Left renal cortex interstitium (tissue), 4 donors: ENCODE measurements at places on chromosomes 12 and 14. TPM values are rescaled to one million over a fixed set of nuclear protein-coding genes. Genes with fewer than 3 reads are reported as not detected.

Gene ACSS3
- polyA plus RNA-seq: 19.1 TPM

Gene LMO3
- 3.0 TPM for polyA plus RNA-seq

Gene TDG
- polyA plus RNA-seq: 51.7 TPM

Gene SMOC1
- 2.3 TPM for polyA plus RNA-seq

Gene NTN4
- polyA plus RNA-seq: 94.0 TPM

Gene DPPA3
- not detected for polyA plus RNA-seq

DNA sequence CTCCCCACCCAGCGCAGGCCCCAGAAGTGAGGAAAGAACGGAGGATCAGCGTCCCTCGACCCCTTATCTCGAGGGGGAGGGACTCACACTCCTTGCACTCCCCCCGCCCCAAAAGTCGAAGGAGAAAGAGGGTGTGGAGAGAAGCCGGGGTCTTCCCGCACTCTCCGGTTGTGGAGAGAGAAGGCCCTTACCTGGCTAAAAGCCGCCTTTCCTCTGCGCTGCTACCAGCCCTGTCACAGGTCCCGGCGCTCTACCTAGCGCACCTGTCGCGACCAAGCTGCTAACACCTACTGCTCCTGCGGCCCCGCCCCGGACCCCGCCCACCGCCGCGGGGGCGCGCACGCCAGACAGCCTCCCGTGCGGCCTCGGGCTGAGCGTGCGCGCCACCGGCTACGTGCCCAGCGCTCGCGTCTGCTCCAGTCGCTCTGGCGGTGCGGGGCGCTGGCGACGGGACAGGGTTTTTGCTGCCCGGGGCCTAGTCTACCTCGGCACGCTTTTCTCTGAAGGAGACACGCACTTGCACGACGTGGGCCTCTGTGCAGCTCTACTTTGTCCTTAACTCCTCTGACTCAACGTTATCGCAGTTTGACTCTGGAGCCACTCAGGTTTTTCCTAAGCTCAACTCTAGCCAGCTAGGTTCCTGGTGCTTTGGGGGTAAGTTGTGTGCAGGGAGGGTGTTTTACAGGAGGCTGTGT is at the start of gene LIMA1:
TSS of gene LIMA1 (minus strand) at position 292 of the 695 bp plus-strand sequence. CDS start 34,769 bp downstream, outside the sequence.
- DNase-seq: peak; percentile 77

GRCh38 chr12:94062796-94063635 is 85.4 kb upstream of the PLXNC1 start:
- DNase-seq: no peak

GRCh38 chr14:102580550-102581110 is 11.8 kb upstream of the RCOR1 start:
- DNase-seq: no peak

DNA sequence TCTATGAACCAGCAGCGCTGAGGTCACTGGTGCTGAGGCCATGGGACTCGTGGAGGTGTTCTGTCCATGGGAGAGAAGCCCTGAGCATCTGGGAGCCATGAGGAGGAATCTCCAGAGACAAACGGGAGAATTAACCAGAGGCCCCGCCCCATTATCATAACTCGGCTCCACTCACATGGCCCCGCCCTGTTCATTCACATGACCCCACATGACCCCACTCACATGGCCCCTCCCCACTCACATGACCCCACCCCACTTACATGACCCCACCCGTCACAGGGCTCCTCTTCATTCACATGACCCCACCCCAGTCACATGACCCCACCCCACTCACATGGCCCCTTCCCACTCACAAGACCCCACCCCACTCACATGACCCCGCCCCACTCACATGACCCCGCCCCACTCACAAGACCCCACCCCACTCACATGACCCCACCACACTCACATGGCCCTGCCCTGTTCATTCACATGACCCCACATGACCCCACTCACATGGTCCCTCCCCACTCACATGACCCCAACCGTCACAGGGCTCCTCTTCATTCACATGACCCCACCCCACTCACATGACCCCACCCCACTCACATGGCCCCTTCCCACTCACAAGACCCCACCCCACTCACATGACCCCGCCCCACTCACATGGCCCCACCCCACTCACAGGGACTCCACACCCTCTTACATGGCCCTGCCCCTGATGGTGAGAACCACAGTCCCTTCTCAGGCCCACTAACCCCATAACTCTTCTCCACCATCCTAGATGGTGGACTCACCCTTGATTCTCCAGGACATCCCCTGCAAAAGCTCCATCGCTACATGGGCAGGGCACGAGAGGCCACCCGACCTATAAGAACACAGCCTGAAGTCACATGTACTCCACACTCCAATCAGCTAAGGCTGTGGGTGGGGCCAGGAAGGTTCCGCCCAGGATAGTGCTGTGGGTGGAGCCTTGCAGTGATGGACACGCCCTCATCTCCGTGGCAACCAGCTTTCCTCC is 151.1 kb upstream of the SFSWAP start:
- DNase-seq: no peak

DNA sequence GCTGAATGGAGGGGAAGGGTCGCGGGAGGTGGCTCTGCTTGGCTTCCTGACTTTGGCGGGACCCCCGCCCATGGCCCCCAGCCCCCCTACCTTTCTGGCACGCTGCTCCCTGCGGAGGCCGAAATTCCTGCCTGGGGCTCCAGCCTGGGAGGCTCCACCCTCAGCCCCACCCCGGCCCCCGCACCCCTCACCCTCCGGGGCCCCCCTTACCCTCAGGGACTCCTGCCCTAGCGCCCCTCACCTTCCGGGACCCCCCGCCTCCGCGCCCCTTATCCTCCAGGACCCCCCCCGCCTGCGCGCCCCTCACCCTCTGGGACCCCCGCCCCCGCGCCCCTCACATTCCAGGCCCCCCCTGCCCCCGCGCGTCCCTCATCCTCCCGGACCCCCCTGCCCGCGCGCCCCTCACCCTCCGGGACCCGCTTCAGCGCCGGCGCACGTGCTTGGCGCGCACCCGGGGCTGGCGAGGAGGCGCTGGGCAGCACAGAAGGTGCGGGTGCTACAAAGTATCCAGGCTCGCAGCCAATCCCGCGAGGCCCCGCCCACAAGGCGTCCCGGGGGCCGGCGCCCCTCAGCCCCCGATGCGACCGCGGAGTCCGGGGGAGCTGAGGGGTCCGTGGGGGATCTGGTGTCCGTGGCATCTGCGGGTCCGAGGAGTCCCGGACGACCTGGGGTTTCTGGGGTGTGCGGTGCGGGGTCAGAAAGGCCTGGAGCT is at the start of gene ANHX:
TSS of gene ANHX (minus strand) at position 477 of the 712 bp plus-strand sequence. CDS start 1,521 bp downstream, outside the sequence.
- no peak for DNase-seq

- no peak for DNase-seq
Measured at GRCh38 chr12:30417697-30418231, 277.9 kb downstream of the IPO8 start.

GRCh38 chr12:14951851-14952250 is 9.6 kb downstream of the ARHGDIB start:
- no peak for DNase-seq

- peak; percentile 13 for DNase-seq
Measured at GRCh38 chr12:107092669-107093416, 506 bp downstream of the CRY1 start.

DNA sequence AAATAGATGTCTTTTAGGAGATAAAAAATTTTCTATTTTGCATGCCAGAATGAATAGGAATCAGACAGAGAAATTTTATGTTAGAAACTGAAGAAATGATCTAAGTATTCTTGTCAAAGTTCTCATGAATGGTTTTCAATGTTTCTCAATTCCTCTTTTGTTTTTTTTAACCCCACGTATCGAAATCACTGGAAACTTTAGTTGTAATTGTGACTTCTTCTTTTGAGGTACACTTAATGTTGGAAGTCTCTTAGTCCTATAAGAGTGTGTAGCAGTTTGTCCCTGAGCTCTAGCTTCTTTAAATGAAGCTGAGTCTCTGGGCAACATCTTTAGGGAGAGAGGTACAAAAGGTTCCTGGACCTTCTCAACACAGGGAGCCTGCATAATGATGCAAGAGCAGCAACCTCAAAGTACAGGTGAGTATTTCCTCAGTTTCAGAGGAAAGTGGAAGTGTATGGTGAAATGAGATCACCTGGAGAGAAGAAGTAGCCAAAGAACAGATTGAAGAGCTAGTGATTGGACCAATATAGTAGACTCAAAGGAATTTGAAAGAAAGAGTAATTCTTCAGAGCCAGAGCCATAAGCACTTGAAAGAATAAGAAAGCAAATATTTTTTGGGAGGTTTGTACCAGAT is at the start of gene CLEC6A:
TSS of gene CLEC6A (plus strand) at position 236 of the 634 bp plus-strand sequence. CDS start at position 386, 150 bp downstream.
- DNase-seq: no peak

DNA sequence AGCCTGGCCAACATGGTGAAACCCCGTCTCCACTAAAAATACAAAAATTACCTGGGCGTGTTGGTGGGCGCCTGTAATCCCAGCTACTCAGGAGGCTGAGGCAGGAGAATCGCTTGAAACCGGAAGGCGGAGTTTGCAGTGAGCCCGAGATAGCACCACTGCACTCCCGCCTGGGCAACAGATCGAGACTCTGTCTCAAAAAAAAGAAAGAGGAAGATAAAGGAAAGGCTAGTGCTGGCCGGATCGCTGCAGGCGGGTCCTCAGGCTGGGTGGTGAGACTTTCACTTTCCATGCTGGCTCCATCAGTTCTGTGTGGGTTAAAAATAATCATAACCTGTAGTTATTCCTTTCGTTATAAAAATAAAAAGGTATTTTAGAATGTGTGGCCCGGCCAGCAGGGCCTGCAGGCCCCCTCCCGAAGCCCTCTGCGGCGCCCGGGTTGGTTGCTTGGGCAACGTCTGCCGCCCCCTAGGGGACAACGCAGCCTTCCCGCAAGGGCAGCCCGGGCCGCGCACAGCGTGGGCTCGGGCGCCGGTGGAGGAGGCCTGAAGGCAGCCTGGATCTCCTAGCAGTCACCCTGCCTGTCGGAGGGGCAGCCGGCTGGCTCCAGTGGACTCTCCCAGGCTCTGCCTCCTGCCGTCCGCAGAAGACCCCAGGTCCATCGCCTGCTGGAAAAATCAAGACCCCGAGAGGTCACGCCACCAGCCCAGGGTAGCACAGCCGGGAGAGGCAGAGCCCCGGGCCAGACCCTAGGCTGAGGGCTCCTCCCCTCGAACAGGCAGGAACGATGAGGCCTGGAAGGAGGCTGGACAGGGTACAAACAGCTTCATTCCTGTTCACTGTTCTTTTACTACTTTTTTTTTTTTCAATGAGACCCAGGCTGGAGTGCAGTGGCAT is 5.0 kb upstream of the SLC25A47 start:
- DNase-seq: no peak

- DNase-seq: no peak
Measured at GRCh38 chr14:27127838-27128237, 530.0 kb upstream of the NOVA1 start.

DNA sequence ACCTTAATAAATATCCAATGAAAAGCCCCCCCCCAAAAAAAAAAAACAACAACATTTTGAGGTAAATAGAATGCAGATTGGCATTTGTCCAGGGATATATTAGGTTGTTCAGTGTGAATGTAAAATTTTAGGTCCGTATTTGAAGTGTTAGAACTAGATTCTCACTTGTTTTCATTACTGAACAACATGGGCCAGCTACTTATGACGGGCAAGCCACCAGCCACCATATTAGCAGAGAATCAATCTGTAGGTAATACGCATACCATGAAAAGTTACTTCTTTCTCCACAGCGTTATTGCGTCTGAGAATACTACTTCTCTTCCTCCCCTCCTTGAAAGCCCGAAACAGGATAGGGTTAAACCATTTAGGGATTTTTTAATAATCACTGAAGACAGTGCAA is 5.4 kb downstream of the FLRT2 start:
- DNase-seq: no peak

DNA sequence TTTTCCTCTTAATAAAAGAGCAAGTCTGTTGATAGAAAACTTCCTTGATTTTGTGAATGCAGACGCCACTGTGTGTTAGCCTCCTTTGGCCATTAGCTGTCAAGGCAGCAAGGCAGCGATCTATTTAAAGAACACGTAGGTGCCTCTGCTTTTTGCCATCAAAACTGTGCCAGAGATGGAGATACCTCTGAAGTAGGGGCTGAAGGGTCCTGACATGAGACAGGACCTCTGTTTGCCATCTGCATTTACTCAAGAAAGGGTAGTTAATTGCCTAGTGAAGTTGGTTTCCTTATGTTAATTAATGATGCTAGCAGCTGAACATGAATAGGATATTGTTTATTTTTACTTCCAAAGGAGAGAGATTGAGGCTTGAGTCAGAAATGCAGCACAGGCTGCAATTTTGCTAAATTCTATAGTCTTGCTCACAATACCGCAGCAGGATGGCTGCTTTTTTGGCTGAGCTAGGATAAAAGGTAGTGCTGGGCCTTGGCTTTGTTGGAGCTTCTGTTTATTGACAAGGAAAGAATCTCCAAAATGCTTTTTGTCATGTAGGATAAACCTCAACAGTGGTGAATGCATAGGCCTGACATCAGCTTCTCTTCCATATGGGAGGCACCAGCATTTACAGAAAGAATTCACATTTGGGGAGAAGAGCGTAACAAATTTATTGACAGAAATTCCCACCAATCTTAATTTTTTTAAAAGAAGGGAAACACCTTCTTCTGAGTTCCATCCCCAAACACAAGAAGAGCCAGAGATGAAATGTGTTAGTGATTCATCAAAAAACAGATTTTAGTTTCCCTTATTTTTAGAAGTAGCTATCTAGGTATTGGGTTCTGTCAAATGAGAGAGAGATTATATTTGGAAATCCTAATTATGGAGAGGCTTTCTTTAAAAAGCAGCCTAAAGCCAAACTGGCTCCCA is 13.9 kb upstream of the RPH3A start:
- DNase-seq: no peak
